ENCODE measurements at places on chromosomes 2 and 18.
A peak's percentile ranks its signal among the peaks of the same experiment; 100 is the strongest.

GRCh38 chr2:233542507-233542906 lies 24.1 kb downstream of the USP40 start:
- no peak for DNase-seq

DNA sequence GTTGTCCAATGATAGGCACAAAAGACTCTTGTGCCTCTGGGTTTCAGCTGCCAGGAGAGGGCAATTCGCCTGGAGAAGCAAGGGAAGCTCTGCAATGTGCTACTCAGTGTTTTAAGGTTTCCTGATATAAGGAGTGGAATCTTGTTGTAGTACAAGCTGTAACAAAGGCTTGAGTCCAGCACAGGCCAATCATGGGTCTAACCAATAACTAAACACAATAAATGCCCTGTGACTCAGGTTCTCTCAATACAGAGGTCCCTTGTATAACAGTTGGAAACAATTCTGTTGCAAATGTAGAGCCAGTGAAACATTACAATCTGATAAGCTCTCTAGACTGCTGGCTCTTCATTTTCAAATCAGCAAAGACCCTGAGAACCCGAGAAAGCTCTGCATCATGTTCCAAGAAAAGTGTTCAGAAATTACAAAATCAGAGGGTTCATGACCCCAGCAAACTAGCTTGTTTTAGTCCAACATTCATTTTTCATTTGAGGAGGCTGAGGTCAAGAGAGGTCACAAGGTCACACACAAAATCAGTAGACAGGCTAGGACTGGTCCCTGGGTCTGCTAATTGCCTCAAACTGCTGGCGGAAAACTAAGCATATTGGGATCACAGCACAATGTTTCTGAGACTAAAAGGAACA lies 59.0 kb upstream of the DNMT3A start:
- no peak for DNase-seq

GRCh38 chr2:10238396-10238795 lies 64.3 kb upstream of the HPCAL1 start:
- no peak for DNase-seq

DNA sequence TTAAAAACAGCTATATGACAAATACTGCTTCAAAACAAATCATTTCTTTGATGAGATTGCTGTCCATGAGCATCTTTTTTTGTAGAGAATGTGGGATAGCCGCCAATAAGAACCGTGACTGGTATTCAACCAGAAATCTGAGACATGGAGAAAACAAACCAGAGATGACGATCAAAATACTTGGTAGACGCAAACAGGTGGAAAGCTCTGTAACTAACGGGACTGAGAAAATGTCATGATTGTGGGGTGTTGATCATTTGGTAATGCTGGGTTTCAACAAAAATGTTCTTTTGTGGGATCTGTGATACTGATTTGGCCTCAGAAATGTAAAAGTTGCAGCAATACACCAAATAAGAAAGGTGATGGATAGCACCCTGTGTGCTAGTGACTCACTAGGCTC lies 364.8 kb downstream of the NYAP2 start:
- no peak for DNase-seq

DNA sequence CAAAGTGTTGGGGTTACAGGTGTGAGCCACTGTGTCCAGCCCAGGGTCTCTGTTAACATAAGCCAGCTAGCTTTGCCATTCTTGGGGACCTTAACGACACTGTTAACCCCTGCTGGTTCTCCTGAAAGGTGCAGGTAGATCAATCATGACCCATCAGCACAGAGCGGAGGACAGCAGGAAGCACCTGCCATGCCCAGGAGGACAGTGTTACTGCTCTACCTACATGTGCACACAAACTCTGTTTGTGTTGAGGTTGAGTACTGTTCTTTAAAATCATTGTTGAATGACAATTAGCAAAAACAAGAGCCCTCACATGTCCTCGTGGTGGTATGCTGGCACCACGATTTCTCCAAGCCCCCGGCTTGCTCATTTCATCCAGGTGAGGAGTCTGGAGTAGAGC lies 120.9 kb downstream of the FAM210A start:
- DNase-seq: no peak

DNA sequence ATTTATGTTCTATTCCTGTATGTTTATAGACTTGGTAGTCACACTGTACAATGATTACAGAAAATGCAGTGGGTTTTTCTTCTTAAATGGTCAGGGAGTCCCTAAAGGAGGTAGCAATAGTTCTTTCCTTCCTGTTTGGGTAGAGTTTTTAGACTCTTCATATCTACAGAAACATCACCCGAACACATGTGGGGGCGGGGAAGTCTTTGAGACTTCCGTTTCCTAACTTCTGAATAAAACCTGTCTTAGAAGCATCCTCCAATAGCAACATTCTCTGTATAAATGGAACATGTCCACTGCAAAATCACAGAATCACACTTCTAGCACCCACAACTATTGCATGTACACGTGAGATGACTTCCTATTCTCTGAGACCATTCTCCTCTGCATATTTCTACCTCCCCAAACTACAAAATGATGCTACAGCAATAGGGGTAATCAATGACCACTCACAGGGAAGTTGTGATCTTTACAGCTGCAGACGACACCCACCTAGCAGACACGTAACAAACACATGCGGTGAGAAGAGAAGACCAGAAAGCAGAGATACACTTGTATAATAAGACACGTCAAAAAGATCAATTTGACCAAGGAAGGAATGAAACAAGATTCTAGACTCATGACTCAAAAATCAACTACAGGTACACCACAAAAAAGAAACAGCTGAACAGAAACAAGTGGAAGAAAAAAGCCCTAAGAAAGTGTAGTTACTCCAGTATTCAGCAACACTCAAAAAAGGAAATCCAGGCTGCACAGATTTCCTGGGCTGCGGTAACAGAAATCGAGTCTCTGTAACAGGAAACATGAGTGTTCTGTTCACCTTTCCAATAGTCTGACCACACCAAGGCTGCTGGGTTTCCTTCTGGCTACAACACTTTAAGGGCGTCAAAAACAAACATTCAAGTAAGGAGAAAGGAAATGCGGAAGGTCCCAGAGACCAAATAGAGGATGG lies 120.4 kb downstream of the ZNF516 start:
- no peak for DNase-seq

DNA sequence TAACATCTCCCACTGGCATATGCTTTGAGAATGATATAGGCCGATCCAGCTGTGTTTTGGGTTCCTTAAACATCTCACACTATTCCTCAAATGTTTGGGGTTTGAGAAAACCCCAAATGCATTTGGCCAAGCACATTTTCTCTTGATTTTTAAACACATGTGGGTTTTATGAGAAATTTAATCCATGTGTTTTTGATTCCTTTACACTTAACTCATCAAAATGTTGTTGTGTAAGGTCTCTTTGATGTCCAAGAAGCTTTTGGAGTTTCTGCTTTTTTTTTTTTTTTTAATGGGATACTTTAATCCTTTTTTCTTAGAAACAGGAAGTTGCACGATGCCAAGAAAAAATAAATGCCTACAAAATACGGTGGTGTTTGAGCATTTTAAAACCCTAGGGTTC lies 339.8 kb upstream of the TCF4 start:
- no peak for DNase-seq

DNA sequence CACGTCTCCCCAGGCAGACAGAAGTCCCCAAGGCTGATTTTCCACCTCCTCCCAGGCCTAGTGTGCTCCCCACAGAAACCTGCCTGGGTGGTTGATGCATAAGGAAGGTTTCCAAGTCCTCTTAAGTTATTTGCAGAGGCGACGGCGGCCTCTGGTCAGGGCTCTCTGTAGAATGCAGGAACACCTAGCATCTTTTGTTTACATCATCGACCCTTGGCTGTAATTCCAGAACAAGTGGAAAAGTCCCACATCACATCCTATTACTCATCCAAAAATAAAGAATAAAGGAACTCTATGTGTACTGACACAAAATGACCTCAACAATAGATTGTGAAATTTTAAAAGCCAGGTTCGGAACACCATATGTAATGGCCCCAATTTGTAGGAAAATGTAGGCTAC lies 211.1 kb downstream of the ALPK2 start:
- no peak for DNase-seq

DNA sequence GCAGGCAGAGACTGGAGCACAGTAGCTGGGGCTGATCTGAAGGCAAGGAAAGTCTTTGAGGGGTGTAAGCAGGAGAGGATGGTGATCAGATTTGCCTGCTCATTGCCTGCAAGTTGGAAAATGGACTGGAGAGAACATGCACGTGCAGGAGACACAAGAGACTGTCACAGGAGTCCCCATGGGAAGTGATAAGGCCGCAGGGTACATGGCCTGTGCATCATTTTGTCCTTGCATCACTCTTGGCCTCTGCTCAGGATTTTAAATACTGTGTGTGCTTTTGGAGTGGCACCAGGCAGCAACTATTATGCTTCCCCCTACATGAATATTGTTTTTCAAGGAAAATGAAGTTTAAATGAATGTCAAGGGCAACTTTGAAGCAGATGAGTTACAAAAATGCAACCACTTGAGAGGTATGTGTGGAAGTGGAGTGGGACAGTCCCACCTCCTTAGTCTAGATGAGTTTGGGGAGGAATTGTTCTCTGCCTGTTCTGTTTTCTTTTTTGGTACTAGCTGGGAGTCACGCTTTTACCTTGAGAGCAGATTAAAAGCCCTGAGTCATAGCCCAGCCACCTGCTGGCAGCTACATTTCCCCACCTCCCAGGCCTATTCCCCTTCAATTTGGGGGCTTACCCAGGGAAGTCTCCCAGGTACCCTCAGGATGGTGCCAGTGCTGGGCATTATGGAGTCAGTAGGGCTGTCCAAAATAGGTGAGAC lies 19.3 kb downstream of the MAPK4 start:
- no peak for DNase-seq

GRCh38 chr2:46943881-46944798 lies 28.5 kb upstream of the MCFD2 start:
- DNase-seq: peak; percentile 87

GRCh38 chr2:103249462-103249861 lies 487.6 kb downstream of the TMEM182 start:
- no peak for DNase-seq

DNA sequence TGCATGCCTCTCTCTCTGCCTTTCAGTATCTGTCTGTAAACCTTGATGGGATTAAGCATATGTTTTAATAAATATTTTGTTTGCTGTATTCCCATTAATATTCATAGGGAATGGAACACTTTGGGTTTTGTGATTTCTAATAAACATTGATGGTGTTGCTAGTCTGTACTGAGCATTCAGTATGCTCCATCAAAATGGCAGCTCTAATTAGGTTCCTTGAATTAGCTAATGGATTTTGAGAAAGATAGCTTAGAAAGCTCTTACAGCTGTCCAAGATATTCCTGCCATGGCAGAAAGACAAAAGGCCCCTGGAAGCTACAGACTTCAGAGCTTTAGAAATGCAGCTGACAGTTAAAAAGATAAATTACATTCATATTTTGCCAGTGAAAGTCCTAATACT lies 199.2 kb upstream of the NRP2 start:
- no peak for DNase-seq

GRCh38 chr2:128320906-128321771 lies 2.5 kb upstream of the HS6ST1 start:
- peak; percentile 62 for DNase-seq

GRCh38 chr18:3626929-3627458 lies 177.0 kb downstream of the TGIF1 start:
- DNase-seq: no peak

GRCh38 chr2:107738266-107738665 lies 88.4 kb upstream of the RGPD4 start:
- DNase-seq: no peak

DNA sequence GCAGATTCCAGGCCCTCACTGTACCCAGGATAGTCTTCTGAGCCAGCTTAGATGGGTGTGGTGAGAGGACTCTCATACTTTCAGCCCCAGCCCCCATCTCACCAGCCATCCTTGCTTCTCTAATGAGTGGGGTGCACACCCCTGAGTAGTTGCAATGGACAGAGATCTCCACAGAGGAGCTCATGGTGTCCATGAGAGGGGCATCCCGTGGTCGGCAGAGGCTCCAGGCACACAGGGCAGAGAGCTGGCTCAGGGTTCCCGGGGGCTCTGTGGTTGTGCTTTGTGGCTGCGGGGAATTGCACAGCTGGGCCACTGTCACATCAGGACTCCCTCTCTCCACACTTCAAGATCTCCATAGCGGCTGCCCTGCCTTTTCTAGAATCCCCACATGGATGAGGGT lies 226.0 kb upstream of the PXDN start:
- no peak for DNase-seq

DNA sequence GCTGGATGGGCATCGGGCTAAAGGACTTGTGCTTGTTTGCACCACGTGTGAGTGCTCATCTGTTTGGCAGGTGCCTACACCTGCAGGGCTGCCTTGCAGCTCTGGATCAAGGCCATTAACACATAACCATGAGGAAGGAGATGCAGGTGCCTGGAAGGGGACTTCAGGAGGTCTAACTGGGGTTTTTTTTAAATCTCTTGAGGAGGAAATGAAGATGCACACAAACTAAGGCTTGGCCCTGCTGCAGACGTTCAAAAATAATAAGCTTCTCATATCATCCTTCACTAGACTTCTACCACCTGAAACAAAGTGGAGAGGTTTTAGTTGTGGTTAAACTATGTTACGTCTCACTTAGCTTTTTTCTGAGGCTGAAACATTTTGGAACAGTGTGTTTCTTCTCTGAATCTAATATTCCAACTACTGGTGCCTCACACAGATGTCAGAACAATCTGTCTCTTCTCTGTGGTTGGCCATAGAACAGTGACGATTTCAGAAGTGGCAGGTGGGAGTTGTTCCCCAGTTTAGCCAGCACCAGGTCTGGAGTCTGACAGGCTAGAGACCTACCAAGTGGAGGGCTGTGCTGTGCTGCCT lies 36.5 kb downstream of the BCL2L11 start:
- no peak for DNase-seq

DNA sequence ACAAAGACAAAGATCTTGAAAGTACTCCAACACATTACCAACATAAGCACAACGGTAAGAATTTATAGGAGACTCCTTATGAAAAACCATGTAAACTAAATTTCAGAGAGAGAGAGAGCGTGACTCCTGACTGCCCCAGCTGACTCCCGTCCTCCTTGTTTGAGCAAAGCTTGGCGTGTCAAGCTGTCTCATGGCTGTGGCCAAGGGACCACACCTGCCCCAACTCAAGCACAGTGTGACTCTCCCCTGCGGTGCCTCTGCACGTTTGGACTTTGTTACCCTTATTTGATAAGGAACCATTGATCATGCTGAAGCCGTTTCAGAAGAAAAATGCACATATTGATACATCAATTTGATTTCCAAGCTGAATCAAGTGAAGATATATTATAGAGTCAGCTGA lies 124.8 kb downstream of the COL6A3 start:
- no peak for DNase-seq

- no peak for DNase-seq
These were observed 59.4 kb downstream of the CERS6 start for GRCh38 chr2:168515502-168515901.

GRCh38 chr2:197195518-197195917 lies 115.1 kb downstream of the ANKRD44 start:
- no peak for DNase-seq

Data from activated effector memory CD4-positive, alpha-beta T cell treated with anti-CD3 and anti-CD28 coated beads, Interleukin-2, amount 50 U/mL, for 16 hours (primary cell).